ENCODE measurements at places on chromosomes 4 and X. TPM values are rescaled to one million over a fixed set of nuclear protein-coding genes. Genes with fewer than 3 reads are reported as not detected.

PF4V1 gene
- not detected for polyA plus RNA-seq

CACNA1F gene
- 0.11 TPM for polyA plus RNA-seq

MTMR8 gene
- polyA plus RNA-seq = 3.0 TPM

IQCM gene
- polyA plus RNA-seq = not detected

BCAP31 gene
- polyA plus RNA-seq = 260 TPM

MAGED4B gene
- 14.1 TPM for polyA plus RNA-seq

CENPVL2 gene
- not detected for polyA plus RNA-seq

CXorf65 gene
- polyA plus RNA-seq = 2.0 TPM

ETDB gene
- polyA plus RNA-seq = not detected

ART3 gene
- not detected for polyA plus RNA-seq

LIMCH1 gene
- polyA plus RNA-seq = not detected

CCNB3 gene
- polyA plus RNA-seq = 0.07 TPM

NHSL2 gene
- polyA plus RNA-seq = 0.25 TPM

EDA gene
- polyA plus RNA-seq = not detected

MORF4L2 gene
- polyA plus RNA-seq = 56.4 TPM

SERPINA7 gene
- not detected for polyA plus RNA-seq

ZDHHC15 gene
- polyA plus RNA-seq = not detected

ZNF157 gene
- polyA plus RNA-seq = 0.39 TPM

CXorf58 gene
- polyA plus RNA-seq = 0.37 TPM

GASK1B gene
- 0.20 TPM for polyA plus RNA-seq

GUF1 gene
- 16.4 TPM for polyA plus RNA-seq
